Amygdala (tissue), 56 donors: ENCODE measurements at places on chromosomes 7 and 10.

GRCh38 chr10:89845541-89846280 lies 144.3 kb downstream of the KIF20B start:
- DNase-seq: no peak

DNA sequence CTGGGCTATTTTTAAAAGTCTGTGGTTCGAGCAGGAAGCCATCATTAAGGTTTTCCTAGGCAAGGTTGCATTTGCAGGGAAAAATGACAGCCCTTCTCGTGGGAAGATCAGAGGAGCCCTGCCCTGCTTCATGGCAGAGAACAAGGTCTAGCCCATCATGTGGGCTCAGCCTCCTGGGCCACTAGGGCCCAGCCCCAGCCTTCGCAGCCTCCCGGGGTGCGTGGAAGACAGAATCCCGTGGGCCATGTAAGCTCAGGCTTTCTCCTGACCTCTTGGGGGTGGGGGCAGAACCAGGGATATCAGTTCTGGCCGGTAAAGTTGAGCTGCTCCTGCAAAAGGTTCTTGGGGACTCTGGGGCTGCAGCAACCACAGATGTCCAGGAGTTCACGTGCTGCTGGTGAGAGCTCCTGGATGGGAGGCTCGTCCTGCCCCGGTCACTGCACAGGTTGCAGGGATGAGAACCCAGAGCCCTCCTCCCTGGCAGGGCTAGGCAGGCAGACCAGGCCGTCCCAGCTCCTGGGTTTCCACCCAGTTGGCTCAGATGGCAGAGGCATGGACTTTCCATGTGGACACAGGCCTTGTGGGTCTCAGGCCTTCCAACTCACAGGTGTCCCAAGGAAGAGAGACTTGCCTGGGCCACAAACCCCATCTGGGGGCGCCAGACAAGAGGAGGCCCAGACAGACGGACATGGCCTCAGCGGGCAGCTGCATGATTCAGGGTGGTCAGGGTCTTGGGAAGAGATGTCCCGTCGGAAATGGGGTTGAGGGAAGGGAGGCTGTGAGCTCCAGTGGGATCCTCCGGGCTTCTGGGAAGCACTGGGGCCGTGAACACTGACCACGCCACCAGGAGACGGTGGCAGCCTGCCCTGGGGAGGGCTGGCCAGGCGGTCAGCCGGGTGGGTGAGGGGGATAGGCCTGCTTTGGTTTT lies 126.2 kb downstream of the NEURL1 start:
- DNase-seq: no peak

DNA sequence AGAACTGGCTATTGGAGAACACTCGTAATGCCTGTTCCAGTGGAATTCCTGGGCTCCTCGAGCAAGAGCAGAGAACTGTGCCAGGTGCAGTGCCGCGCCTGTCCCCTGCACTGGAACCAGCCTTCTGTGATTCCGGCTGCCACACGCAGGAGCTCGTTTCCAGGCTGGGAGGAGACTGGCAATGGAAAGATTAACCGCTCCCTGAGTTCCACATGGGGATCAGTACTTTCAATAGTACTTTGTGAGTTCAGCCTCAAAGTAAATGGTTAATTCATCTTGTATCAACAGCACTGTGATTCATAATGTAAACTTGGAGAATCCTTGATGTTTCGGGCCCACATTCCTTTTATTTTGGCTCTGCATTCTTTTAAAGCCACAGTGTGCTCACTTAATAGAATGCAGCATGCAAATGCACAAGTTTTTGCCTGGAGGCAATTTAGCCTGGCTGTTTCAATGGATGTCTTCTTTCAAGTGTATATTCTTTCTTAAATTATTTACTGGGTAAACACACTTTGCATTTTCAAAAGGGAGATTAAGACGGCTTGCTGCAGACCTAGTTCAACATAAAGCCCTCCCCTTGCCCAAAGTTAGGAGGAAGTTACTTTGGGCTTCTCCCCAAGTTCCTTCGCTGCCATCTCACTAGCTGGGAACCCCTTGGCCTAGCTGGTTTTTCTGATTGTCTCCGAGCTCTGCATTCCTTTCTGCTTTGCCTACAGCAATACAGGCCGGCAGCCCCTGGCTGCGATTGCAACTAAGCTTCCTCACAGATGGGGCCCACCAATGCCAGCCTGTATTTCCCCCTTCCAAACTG lies 138.1 kb upstream of the TCF7L2 start:
- DNase-seq: no peak

GRCh38 chr7:158194365-158194900 lies 393.2 kb downstream of the PTPRN2 start:
- no peak for DNase-seq

DNA sequence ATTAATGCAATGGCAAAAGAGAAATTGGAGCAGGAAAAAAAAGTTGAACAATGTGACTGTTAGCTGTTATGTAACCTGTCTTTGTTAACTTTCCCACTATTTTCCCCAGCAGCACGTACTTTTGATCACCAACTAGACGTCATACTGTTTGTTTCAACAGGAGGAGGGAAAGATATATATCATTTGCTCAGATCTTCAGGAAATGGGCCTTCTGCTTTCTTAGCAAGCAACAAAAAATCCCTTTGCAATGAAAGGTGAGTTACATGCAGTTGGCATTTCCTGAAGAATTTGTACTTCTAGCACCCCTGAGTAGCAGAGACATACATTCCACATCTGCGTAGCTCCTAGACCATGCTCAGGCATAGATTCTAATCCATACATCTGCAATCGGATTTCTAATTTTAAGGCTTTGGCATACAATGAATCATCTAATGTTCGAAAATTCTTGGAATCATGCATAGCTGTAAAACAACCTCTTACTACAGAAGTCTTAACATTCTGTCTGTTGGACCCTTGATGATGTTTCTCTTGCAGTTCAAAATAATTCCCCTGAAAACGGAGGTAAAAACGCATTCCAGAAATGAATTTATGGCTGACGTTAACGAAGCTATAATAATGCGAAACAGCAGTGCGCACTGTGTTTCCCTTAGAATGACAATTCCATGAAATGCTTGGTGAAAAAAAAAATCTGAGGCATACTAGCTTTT lies 286.9 kb upstream of the MGMT start:
- no peak for DNase-seq

GRCh38 chr7:81211204-81211933 lies 292.5 kb upstream of the SEMA3C start:
- no peak for DNase-seq

GRCh38 chr7:25615593-25615992 lies 387.3 kb upstream of the NPVF start:
- DNase-seq: no peak

DNA sequence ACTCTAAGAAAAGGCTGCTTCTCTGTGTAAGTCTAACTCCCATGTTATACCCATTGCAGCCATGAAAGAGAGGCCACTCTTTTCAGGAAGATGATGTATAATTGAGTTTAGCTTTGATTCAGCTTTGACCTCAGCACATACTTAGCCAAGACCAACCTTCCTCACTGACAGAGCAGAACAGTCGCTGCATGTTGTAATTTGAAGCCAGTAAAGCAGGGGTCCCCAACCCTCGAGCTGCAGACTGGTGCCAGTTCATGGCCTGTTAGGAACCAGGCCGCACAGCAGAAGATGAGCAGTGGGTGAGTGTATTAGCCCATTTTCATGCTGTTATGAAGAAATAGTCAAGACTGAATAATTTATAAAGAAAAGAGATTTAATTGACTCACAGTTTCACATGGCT lies 223.9 kb downstream of the GPR158 start:
- DNase-seq: no peak

GRCh38 chr7:157966490-157966889 lies 621.1 kb downstream of the PTPRN2 start:
- DNase-seq: no peak

GRCh38 chr10:575402-576129 lies 113.9 kb downstream of the DIP2C start:
- no peak for DNase-seq

DNA sequence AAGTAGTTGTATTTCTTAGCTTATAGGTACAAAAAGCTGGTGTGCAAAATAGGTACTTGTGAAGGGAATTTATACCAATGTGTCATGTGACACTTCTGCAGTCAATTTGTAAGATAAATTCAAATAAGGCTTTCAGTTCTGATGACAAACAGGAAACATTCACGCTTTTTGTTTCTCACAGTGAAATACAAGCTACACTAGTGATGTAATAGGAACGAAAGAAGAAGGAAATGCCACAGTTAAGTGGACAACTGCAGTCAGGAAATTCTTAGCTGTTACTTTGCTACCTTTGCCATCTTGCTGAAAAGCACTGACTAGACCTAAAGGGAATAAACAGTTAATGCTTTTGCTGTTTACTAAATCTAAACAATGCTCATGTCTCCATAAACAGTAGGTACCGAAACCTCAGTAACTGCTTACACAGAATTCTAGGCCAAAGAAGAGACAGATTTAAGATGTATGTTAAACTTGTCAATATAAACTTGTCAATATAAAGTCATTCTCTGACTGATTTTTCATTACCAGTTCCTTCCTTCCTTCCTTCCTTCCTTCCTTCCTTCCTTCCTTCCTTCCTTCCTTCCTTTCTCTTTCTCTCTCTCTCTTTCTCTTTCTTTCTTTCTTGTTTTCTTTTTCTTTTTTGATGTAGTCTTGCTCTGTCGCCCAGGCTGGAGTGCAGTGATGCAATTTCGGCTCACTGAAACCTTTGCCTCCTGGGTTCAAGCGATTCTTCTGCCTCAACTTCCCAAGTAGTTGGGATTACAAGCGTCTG lies 10.1 kb downstream of the OTUD1 start:
- DNase-seq: no peak

GRCh38 chr7:96061009-96061408 lies 260.9 kb downstream of the SLC25A13 start:
- DNase-seq: no peak

DNA sequence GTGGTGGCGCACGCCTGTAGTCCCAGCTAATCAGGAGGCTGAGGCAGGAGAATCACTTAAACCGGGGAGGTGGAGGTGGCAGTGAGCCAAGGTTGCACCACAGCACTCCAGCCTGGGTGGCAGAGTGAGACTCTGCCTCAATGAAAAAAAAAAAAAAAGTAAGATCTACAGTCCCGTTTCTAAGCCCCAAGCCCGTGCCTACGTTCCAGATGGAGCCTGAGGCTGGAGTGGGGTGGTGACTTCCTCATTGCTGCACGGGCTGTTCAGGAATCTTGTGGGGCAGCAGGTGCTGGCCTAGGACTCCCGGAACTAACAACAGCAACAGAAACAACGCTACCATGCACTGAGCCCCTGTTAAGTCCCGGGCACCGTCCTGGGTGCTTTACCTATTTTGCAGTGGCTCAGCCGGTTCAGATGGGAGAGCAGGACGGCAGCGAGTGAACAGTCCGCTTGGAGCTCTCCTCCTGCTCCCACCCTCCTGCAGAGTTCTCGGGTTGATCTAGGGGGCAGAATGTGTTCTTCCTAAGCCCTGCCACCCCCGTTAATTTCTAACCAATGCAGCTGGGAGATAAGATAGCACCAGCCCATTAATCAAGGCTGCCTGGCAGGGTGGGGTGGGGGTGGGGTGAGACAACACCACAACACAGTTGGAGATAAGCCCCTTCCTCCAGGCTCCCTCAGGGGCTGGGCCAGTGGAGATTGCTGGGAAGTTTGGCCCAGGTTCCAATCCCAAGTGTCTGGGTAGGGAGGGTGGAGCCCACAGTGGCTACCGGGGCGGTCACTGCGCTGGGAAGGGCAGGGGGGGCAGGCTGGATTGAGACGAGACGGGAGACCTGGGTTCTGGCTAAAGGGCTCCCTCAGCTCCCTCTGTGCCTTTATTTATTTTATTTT lies 17.0 kb upstream of the SFRP5 start:
- no peak for DNase-seq

GRCh38 chr7:88276605-88277153 lies 30.0 kb downstream of the STEAP4 start:
- no peak for DNase-seq

- no peak for DNase-seq
Observed at GRCh38 chr7:1567896-1568510, 1.8 kb downstream of the PSMG3 start.

- DNase-seq: no peak
Observed at GRCh38 chr10:7054915-7055314, 355.9 kb downstream of the SFMBT2 start.

GRCh38 chr7:75711656-75712514 lies 26.9 kb downstream of the HIP1 start:
- no peak for DNase-seq

GRCh38 chr7:21640105-21640504 lies 97.3 kb downstream of the DNAH11 start:
- no peak for DNase-seq

GRCh38 chr10:2887391-2888070 lies 179.8 kb upstream of the PFKP start:
- no peak for DNase-seq

GRCh38 chr7:93920496-93921182 lies 896 bp upstream of the GNG11 start:
- DNase-seq: no peak

- DNase-seq: no peak
Observed at GRCh38 chr7:112147793-112148361, 58.3 kb downstream of the DOCK4 start.

- no peak for DNase-seq
Observed at GRCh38 chr10:124339119-124340032, 79.3 kb downstream of the OAT start.

GRCh38 chr10:37703833-37704382 lies 153.5 kb downstream of the ZNF248 start:
- no peak for DNase-seq

- no peak for DNase-seq
Observed at GRCh38 chr7:23235813-23236221, 10.8 kb upstream of the GPNMB start.

DNA sequence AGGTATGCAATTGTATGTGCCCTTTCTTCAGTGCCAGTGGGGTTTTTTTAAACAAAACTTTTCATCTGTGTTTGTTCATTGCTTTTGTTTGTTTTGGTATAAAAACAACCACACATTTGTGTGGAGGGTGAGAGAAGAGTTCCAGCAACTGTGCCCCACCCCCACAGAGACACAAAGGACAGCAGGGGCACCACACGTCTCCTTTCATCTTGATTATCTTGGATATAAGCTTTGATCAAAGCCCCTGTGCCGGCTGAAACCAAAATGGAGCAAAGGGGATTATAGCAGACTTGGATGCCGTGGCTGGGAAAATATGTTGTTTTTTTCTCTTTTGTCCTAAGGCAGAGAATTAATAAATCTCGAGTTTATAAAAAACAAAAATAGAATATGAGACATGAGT lies 111.8 kb upstream of the RSU1 start:
- DNase-seq: no peak

DNA sequence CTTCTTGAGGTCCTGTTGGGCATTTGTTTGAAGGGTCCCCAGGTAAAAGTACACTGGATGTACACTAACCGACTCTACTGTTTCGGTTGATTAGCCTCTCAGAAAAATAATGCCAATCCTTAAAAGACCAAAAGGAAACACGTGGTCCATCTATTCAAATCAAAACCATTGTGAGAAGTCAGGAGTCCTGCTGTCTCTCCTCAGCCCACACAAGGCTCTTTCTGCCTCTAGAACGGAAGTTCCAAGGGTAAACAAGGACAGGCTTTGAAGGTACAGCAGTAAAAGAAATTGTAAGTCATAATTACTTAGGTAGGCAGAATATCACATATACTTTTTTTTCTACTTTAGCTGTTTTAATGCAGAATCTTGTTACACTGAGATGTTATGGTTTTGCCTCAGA lies 71.7 kb upstream of the TPK1 start:
- no peak for DNase-seq
